ENCODE measurements at places on chromosomes 5 and 9. TPM values are rescaled to one million over a fixed set of nuclear protein-coding genes. Genes with fewer than 3 reads are reported as not detected.

The RNF180 gene
- 7.4 TPM for total RNA-seq

The CER1 gene
- total RNA-seq: not detected

The SYNPO gene
- total RNA-seq: 0.59 TPM

The PAEP gene
- not detected for total RNA-seq

The FCHSD1 gene
- 24.2 TPM for total RNA-seq

The IL4 gene
- total RNA-seq: not detected

The AFAP1L1 gene
- 5.6 TPM for total RNA-seq

The C9orf153 gene
- total RNA-seq: 0.08 TPM

The PLAC8L1 gene
- not detected for total RNA-seq

The SPINK1 gene
- total RNA-seq: 0.68 TPM

The ERGIC1 gene
- 114 TPM for total RNA-seq

The CNTNAP3B gene
- 25.9 TPM for total RNA-seq

The UNC5A gene
- total RNA-seq: under 0.01 TPM

The MUSK gene
- not detected for total RNA-seq

The HTR1A gene
- not detected for total RNA-seq

The CDC25C gene
- 2.3 TPM for total RNA-seq

The KCNV2 gene
- not detected for total RNA-seq

The SH3RF2 gene
- total RNA-seq: 0.59 TPM

The WWC1 gene
- total RNA-seq: 0.38 TPM

The COL15A1 gene
- 130 TPM for total RNA-seq

The PCDHGB1 gene
- total RNA-seq: 2.4 TPM

The SLC24A2 gene
- 0.12 TPM for total RNA-seq

The AHRR gene
- 7.6 TPM for total RNA-seq

The SPATA31C1 gene
- not detected for total RNA-seq

The ITK gene
- total RNA-seq: not detected

The TAF11L4 gene
- not detected for total RNA-seq

The EIF4E1B gene
- total RNA-seq: not detected

The AMBP gene
- 0.08 TPM for total RNA-seq

The SHISAL2B gene
- not detected for total RNA-seq

The JMY gene
- total RNA-seq: 10.5 TPM

The MARCOL gene
- not detected for total RNA-seq

The FLT4 gene
- not detected for total RNA-seq

The PRSS3 gene
- 8.0 TPM for total RNA-seq

The BTNL8 gene
- not detected for total RNA-seq

The LIFR gene
- total RNA-seq: 18.2 TPM

The SSNA1 gene
- total RNA-seq: 82.1 TPM

The PAPPA gene
- 62.5 TPM for total RNA-seq

The PCDHGA5 gene
- 0.98 TPM for total RNA-seq

The PLK2 gene
- total RNA-seq: 1,550 TPM

The SGCD gene
- 24.2 TPM for total RNA-seq

The ADAMTS2 gene
- 67.2 TPM for total RNA-seq

The LEAP2 gene
- 0.08 TPM for total RNA-seq

The CDH6 gene
- total RNA-seq: 11.9 TPM

The PRRX2 gene
- 15.1 TPM for total RNA-seq

The KIF24 gene
- 0.68 TPM for total RNA-seq

The PRKACG gene
- total RNA-seq: not detected

The PCDHB7 gene
- 0.47 TPM for total RNA-seq

The KCNN2 gene
- not detected for total RNA-seq

The MYMK gene
- total RNA-seq: not detected

The NMUR2 gene
- total RNA-seq: not detected

The LCP2 gene
- total RNA-seq: not detected

The OLFM1 gene
- 0.15 TPM for total RNA-seq

The SPINK6 gene
- total RNA-seq: not detected

The NR3C1 gene
- total RNA-seq: 36.7 TPM

The NSG2 gene
- not detected for total RNA-seq

The FSD1L gene
- 1.8 TPM for total RNA-seq

The PCDHA11 gene
- total RNA-seq: 0.15 TPM

The PDE8B gene
- total RNA-seq: not detected

The NEUROG1 gene
- total RNA-seq: not detected
